Cerebellar nuclear complex (tissue), 1 donor: ENCODE measurements at places on chromosomes 7 and 10.

- DNase-seq: no peak
Measured at GRCh38 chr7:106537119-106537518, 123.8 kb downstream of the CCDC71L start.

- DNase-seq: no peak
Measured at GRCh38 chr7:20991544-20991943, 204.9 kb upstream of the SP8 start.

DNA sequence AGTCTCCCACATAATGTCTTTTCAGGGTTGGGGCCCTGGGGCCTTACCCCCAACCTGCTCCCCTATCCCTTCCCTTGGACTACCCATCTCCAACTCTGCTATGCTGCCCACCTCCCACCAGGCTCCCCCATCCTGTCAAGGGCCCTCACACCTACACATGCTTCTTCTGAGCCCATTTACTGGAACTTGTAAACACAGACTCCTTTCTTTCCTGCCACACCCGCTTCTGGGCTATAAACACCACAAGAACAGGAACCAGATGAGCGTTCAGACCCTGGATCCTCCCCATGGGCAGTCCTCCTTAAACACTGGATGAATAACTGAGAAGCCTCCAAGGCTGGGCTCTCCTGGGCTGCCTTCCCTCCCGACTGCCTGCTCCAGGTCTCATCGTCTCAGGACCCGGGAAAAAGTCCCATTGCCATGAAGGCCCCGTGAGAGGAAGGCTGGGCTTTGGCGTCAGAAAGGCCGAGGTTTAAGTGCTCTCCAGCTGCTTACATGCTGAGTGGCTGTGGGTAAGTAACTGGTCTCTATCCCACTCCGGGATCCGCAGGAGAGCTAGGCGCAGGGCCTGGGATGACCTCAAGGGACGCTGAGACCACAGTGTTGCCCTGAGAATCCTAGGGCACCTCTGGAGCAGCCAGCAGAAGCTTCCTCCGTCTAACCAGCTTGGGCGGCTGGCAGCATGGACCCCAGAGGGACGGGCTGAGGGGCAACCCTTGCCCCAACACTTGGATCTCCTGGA lies 15.6 kb upstream of the CRHR2 start:
- DNase-seq: no peak

GRCh38 chr10:71060476-71061426 lies 151.6 kb upstream of the UNC5B start:
- DNase-seq: no peak

DNA sequence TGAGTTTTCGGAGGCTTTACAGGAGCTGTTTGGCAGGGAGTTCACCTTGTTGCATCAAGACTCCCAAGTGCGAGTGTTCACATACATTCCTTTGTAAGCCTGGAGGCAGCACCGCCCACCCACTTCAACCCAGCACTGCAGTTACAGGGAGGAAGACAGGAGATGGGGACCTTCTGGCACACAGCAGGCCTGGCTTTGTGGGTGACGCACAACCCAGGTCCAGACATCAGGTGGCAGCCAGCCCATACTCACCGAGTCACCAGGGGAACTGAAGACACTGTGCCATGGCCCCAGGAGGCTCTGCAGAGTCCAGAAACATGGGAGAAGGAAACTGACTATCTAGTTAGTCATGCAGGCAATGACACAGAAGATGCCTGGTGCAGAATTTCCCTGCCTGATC lies 305.9 kb upstream of the RNF32 start:
- no peak for DNase-seq

DNA sequence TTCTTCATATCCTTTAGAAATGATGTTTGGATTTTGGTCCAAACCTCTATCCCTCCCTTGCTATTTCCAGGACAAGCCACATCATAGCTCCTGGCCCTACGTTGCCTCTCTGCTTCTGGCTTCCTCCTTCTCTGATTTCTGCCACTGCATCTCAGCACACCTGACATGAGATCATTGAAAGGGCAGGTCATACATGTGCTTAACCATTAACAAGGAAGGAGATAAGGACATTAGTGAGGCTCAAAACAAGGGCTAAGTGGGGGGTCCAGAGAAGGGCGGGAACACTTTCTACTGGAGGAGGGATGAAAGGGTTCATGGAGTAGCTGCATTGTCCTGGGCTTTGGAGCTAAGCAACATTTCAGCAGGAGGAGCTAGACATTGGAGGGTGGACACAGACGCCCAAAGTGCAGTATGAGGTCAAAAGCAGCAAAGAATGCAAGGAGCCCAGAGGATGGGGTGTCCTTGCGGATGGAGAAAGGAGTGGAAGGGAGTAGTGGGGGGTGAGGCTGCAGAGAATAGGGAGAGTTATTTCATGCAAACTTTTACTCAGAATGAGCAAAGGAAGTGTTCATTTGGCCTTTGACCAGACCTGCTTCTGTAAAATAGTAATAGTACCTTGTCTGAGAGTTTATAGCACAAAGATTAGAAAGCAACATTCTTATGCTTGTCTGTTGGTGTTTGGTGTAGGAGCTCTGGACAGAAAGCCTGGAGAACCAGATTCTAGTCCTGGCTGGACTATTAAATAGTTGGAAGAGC lies 102.4 kb upstream of the CREB5 start:
- DNase-seq: no peak

- no peak for DNase-seq
Measured at GRCh38 chr10:10598297-10598696, 419.4 kb upstream of the CELF2 start.

GRCh38 chr7:129615018-129615417 lies 3.5 kb downstream of the NRF1 start:
- DNase-seq: no peak

DNA sequence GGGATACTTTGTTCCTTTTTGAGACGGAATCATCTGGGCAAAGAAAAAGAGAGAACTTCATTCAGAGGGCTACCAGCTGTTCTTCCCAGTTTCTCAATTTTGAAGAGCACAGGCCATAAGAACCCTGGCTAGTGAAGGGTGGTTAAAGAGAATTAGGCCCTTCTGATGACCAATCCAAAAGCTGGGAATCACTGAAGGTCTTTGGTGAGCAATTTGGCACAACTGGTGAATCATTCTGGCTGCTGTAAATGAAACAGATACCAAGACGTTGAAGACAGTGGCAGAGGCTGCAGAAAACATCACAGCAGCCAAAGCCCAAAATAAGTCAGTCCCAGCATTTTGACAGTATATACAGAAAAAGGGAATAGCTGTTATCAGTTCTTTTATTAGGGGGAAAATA lies 5.1 kb downstream of the RAPGEF5 start:
- DNase-seq: no peak

- no peak for DNase-seq
Measured at GRCh38 chr7:157415486-157415885, 78.7 kb downstream of the DNAJB6 start.

- DNase-seq: no peak
Measured at GRCh38 chr10:42942279-42942950, 134.5 kb upstream of the RET start.

DNA sequence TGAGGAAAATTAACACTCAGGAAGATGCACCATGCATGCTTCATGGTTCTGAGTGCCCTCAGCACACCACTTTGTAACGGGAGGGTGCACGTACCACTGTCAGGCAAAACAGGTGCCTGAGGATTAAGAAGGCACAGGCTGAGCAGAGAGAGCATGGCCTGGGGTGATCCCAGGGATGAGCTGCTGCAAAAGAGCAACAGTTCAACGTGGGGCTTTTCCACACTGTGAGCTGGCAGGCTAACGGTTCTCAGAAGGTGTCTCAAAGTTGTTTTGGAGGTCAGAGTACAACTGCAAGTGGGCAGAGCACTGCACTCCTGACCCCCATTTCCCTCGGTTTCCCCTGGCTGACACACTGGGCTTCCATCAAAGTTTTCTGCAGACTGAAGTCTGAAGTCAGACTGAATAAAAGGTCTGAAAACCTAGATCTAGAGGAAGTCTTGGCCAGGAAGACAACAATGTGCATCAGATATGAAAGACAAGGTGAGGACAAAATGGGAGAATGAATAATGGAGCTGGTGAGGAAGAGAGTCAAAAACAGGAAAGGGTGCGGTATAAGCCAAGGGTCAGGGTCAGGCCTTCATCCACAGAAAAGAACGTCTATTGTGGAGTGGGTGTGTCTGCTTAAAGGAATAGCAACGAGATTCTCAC lies 20.5 kb downstream of the ZNF438 start:
- no peak for DNase-seq

GRCh38 chr10:71084061-71084817 lies 128.1 kb upstream of the UNC5B start:
- no peak for DNase-seq

DNA sequence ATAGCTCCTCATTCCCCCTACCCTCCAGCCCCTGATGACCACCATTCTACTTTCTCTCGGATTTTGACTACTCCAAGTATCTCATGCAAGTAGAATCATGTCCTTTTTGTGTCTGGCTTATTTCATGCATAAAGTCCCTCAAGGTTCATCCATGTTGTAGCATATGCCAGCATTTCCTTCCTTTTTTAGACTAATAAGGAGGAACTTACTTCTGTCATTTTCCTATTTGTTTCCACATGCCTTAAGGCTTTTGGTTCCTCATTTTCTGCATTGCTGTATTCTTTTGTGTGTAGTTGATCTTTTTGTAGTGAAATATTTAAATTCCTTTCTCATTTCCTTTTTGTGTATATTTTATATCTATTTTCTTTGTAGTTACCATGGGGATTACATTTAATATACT lies 376.9 kb downstream of the CALN1 start:
- DNase-seq: no peak

DNA sequence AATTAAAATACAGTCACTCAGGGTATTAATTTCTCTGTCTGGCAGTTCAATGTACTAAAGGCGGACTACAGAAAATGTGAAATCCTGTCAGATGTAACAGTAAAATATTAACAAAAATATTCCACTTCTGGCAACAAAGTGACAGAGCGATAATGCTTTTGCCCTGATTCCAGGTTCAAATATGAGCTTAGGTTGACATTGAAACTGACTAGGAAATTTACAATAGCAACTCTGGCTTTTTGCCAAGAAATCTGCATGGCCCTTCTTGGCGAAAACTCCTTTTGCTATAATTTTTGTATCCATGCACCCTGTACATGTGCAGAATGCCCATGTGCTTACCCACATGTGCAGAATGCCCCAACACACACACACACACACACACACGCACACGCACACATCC lies 552.2 kb downstream of the MDFIC start:
- no peak for DNase-seq

DNA sequence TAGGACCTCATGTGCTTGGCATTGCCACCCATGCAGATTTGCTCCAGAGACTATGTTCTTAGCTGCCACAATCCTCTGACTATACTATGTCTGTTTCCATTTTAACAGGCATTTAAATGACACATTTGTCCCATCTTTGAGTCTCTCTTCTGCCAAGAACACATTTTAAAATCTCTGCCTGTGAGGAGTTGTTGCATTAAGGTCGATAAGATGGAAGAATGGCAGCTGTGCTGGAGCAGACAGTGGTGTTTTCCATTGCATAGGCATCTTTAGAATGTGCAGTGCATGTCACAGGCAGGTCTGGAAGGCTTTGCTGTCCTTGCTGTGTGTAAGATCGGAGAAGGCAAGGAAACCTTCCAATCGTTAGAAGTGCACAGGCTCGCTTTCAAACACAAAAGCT lies 70.9 kb upstream of the CELF2 start:
- DNase-seq: no peak

DNA sequence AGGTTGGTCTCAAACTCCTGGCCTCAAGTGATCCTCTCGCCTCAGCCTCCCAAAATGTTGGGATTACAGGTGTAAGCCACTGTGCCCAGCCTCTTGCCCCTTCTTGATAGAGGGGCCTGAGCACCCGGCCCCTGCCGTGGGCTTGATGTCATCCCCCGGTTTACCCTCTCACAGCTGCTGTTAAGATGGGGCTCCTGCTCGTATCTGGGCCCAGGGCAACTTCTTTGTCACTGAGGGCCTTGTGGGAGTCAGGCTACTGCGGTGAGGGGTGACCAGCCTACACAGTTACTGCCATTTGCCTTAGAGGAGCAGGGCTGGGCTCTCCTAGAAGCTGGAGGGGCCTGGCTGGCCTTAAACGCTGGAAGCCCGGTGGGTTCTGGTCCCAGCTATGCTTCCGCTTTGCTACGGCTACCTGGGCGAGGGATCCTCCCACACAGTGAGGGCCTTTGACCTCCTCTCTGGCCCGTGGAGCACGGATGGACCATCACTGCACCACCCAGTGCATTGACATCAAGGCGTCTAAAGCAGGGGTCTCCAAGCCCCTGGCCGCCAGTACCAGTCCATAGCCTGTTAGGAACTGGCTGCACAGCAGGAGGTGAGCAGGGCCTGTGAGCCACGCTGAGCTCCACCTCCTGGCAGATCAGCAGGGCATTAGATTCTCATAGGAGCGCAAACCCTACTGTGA lies 1.1 kb upstream of the TMEM130 start:
- DNase-seq: no peak

DNA sequence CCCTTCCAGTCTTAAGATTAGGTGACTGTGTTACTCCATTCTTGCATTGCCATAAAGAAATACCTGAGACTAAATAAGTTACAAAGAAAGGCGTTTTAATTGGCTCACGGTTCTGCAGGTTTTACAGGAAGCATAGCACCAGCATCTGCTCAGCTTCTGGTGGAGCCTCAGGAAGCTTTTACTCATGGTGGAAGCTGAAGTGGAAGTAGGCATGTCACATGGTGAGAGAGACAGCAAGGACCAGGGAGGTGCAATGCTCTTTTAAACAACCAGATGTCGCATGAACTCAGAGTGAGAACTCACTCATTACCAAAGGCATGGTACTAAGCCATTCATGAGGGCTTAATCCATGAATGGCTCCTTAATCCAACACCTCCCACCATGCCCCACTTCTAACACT lies 34.0 kb upstream of the TMEM273 start:
- no peak for DNase-seq

GRCh38 chr7:121493553-121493952 lies 97.4 kb upstream of the FAM3C start:
- DNase-seq: no peak

DNA sequence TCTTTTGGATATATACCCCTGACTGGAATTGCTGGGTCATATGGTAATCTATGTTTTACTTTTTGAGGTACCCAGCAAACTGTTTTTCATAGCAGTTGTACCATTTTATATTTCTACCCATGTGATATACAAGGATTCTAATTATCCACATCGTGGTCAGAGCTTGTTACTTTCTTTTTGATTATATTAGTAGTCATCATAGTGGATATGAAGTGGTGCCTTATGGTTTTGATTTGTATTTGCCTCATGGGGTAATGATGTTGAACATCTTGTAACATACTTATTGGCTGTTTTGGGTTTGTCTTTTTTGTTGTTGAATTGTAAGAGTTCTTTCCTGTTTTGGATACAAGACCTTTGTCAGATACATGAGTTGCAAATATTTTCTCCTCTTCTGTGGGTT lies 51.7 kb downstream of the MAPK8 start:
- no peak for DNase-seq

- no peak for DNase-seq
Measured at GRCh38 chr10:52772623-52773022, at the start of gene MBL2. Gene MBL2, minus strand, starts transcription at chr10:52772784. Its CDS starts 1,149 bp downstream, at chr10:52771635.
